ENCODE measurements at places on chromosomes 7 and 10.

DNA sequence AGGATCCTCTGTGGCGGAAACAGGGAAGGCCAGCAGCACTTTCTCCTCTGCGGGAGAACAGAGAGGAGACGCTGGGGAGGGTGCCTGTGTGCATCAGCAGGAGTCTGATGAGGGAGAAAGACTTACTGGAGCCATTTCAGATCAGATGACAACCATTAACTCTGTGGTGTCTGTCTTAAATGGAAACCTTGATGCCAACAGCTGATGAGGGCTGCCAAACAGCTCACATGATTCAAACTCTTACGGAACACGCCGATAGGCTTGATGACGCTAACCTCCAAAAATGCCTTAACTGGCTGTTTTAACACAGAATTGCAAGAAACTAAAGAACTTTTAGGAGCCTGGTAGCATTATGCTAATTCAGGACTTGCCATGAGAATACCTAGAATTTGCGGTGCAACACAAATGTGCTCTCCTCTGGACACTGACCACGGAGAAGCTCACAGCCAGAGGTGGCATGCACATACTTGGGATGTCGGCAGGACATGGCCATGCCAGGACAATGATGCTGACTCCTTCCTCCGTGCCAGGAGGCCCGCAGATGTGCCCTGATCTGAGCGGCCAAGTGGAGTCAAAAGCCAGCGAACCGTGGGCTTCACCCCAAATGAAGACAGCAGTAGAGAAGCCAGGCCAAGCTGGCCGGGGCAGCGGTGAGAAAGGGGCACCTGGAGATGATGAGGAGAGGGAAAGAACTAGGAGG is 154.9 kb downstream of the ZMYND11 start:
- DNase-seq: no peak

DNA sequence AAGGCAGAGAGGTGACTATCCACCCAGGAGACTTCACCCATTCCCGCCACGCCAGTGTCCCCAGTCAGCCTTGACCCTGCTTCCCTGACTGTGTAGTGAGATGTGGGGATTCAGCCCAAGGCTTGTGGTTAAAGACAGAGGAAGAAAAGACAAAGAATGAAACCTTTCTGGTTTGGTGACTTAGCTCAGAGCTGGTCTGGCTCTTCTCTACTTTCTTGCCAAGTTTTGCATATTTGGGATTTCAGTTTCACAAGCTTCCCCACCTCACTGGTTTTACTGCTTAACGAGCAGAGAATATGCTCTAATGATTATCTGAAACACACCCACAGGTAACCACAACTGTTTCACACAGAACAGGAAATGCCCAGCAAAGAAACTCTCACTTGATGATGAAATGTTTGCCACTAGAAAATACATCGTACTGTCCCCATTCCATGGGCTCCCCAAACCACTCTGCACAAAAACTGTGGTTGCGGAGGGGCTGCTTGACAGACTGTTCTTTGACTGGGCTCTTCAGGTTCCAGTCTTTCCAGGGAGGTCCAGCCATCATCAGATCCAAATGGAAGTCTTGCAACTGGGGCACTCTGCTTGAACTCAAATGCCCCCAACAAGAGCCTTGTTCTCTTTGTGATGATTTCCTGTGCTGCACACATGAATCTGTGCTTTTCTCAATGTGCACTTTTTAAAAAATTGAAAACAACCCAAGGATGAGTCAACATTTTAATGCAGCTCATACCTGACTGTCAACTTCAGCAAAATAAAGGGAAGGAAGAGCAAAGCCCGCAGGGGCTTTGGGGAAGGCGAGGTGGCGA is 95.5 kb downstream of the CTBP2 start:
- no peak for DNase-seq

DNA sequence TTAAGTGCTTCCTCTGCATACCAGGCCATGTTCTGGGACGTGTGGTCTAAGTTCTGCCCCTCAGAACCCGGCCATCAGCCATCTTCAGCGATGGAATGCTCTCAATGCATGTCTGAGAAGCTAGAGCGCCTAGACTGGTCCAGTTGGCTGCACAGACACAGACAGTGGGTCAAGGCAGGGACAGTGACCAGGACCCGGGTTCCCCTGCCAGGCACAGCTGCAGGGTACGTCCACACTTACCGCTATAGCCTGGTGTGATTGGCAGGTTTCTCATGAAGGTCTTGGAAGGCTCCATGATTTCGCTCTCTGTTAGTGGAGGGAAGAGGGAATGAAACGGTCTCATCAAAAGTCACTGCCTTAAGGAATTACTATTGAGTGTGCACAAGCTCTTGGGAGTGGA is 47.3 kb downstream of the PNLIPRP2 start:
- DNase-seq: no peak

DNA sequence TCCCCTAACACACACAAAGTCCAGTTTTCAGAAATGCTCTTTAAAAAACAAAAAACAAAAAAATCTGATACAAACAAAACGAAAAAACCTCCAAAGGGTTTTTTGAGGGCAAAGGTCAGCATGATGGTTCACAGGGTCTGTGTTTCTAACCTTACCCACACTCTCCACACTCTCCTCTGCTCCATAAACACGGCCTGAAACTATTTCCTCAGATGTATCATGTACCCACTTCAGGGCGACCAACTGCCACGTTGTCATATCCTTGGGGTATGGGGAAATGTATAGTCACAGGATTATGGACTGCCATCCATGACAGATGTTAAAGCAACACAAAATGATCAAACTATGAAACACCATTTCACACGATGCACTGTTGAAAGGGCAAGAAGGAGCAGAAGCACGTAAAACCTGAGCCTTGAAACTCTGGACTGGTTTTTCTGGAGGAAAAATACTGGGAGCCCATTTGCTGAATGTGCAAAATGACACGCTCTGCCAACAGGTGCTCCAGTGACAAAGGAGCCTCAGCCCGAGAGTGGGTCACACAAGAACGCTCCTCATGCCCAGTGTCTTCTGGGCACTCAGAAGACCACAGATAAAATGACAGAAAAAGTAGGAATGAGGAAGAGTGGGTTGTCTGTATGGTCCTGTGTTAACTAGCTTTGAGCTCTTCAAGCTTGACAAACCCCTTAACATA is 15.8 kb downstream of the NAPEPLD start:
- DNase-seq: no peak

GRCh38 chr7:94392393-94392786 is 2.3 kb upstream of the COL1A2 start:
- DNase-seq: no peak

GRCh38 chr7:23912065-23912464 is 202.0 kb downstream of the STK31 start:
- DNase-seq: no peak

- DNase-seq: no peak
These were observed 121.1 kb downstream of the CXCL12 start for GRCh38 chr10:44263771-44264170.

- no peak for DNase-seq
These were observed 8.8 kb downstream of the LYZL1 start for GRCh38 chr10:29297678-29298077.

DNA sequence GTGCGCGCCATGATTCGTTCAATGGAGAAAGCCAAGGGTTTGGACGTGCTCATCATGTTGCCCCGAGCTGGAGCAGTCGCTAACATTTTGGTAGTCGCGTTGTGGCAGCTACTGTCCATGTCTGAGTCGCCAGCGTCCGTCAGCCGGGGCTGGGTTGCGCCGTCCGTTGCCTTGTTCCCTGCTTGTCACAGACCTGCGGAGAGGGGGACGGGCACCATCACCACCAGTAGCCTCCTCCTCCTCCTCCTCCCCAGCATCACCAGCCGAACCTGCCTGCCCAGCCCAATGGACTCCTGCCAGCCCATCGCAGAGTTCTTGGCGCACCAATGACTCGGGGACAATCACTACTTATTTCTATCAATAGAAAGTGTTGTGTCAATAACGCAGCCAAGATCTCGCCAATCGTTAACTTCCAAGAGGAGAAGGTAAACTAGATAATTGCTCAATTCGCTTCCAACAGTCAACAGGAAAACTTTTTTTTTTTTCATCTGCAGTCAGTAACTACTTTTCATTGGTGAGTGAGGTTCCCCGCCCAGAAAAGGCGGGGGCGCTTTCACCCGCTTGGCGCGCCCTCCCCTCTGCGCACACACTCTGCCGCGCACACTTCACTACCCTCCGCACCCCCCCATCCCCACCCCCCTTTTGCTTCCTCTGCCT is at the start of gene FEZF1:
Gene FEZF1 (minus strand): TSS at position 432 of the 657 bp plus-strand sequence. CDS start 313 bp downstream, at position 119.
- no peak for DNase-seq

GRCh38 chr7:2870471-2870931 is 26.4 kb upstream of the GNA12 start:
- DNase-seq: no peak

- no peak for DNase-seq
These were observed 110.8 kb downstream of the HIBADH start for GRCh38 chr7:27551803-27552400.

GRCh38 chr7:30980751-30981150 is 17.0 kb downstream of the GHRHR start:
- no peak for DNase-seq

GRCh38 chr7:135801045-135801693 is 52.6 kb upstream of the FAM180A start:
- peak; percentile 72 for DNase-seq

DNA sequence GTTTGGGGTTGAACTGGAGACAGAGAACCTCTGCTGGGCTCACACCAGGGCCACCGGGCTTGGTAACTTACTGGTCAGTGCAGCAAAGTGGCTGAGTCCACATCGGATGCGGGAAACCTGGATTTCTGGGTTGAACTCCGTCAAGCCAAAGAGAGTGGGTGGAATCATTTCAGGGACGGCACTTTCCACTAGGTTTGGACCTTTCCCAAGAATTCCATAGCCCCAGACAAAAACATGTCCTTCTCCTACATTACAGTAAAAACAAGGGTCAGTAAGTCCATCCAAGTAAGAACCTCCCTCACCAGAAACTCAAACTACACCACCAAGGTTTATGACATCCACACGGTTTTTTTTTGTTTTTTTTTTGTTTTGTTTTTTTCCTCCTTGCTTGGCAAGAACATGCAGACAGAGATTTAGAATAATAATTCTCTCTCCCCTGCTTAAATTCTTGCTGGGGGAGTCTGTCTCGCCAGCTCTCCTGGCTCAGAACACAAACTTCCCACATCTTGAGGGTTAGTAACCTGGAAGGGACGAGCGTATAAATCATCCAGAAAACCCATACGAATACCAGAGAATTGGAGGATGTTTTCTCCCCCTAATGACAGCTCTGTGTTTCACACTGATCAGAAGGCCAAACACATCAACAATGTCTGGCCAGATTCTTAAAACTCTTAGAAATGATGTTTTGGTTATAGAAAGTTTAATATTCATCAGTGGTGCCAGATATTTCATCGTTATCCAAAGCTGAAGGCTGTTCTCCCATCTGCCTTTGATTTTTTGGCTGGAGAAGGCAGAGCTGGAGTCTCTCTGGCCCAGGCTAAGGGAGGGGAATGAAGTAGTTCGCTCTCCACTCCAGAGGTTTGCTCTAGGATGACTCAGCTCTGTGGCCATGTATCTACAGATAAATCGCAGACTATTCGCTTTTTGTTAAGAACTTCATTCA is 17.5 kb downstream of the RCC1L start:
- DNase-seq: no peak

All from hematopoietic multipotent progenitor cell treated with erythropoietin and hydrocortisone succinate and interleukin-3 and kit ligand, for 15 days (in vitro differentiated cells).